C1 segment of cervical spinal cord (tissue), 14 donors: ENCODE measurements at places on chromosomes 3 and 15.

GRCh38 chr3:131427226-131427625, 45.7 kb downstream of the NUDT16 start:
- no peak for DNase-seq

DNA sequence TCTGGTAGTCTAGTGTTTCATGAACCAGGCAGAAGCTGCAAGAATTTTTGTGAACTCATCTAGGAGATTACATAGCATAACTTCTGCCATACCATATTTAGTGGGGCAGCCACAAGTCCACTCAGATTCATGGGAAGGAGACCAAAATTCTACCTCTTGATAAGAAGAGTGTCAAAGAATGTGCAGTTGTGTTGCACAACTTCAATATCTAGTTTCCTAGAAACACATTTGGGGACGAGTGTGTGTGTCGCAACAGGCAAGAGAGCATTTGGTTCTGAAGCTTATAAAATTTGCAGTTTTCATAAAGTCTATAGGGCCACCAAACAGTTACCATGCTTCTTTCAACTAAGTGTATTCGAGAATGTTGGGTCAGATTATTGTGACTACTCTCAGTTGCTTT, 115.3 kb downstream of the KCNH8 start:
- DNase-seq, result no peak

DNA sequence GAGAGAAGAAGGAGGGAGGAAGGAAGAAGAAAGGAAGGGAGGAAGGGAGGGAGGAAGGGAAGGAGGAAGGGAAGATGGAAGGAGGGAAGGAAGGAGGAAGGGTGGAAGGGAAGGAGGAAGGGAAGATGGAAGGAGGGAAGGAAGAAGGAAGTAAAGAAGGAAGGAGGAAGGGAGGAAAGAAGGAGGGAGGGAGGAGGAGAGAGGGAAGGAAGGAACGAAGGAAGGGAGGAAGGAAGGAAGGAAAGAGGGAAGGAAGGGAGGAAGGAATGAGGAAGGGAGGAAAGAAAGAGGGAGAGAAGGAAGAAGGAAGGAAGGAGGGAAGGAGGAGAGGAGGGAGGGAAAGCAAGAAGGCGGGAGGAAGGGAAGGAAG, 31.8 kb upstream of the ALDH1L1 start:
- DNase-seq, result no peak

DNA sequence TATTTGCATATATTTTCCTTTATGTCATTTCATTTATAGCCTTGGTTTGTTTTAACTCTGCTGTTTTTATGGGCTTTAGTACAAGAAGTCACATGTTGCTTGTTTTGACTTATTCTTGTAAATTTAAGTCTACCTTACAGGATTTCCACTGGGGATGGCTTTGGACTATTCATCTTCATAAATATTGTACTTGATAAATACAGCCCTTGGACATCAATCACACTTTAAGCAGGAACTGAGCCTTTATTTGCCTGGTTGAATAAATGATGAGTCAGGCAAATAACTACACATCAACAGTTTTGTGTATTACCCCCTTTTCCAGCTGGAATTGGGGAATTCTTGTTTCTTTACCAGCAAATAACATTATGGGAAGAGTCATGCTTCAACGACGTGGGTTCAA, 286.0 kb downstream of the CNTN3 start:
- no peak for DNase-seq

GRCh38 chr3:159252274-159252673, 450.4 kb downstream of the MFSD1 start:
- DNase-seq, result no peak

- DNase-seq, result no peak
Observed at GRCh38 chr3:159322322-159322939, 520.6 kb downstream of the MFSD1 start.

- DNase-seq, result no peak
Observed at GRCh38 chr3:83065851-83066460, 1304.5 kb upstream of the GBE1 start.

DNA sequence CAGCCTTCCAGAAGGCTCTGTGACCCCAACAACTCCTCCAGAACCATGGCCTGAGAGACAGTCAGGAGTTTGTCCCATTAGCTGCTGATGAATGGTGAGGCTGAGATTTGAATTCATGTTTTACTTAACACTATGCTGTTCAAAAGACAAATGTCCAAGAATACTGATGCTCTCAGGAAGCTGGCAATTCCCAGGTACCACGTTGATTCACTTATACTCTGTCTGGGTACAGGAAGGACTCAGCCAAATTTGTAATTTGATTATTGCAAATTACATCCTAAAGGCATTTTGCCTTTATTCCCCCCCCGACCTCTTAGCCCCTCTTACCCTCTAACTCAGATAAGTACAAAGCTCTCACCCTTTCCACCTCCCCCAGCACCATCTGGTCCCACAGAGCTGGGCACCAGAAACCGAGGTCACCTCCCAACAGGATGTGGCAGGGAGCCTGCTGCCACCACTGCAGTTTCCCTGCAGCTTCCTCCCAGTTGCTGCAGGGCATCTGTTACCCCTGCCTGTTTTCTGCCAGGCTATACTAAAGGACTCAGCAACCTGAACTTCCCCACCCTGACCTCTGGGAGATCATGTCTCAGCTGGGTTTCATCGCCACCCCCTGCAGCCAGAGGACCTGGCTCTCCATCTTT, 33.6 kb downstream of the EAF1 start:
- no peak for DNase-seq

DNA sequence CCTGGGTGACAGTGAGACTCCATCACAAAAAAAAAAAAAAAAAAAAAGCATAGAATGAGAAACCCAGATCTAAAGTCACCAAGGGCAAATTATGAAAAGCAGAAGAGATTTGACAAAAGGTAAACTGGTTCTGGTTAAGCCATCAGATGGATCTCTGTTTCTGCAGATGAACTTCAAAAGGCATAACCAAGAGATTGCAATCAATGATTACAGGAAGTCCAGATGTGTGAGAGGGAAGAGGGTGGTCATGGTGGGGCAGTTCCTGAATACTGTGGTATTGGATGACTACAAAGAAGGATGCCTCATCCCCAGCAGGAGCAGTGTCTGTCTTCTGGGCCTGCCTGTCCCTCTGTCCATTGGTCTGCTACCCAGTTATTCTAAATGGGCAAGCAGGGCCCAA, 3.8 kb downstream of the P4HTM start:
- no peak for DNase-seq

DNA sequence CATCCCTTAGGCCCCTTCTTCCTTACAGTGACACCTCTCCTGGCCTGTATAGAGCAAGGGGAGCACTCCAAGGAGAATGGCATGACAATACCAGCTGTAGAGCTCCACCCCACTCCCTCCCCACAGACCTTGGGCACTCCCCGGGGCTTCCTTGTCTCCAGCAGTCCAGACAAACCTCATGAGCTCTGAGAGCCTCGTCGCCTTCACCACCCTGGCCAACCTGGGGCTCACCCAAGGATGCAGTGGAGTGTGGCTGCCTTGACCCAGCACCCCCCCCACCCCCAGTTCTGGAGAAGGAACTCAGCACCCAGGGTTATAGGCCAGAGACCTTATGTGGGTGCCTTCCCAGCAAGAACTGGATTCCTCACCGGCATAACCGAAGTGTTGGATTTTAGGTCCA, 7.4 kb upstream of the SLCO2A1 start:
- DNase-seq, result no peak

GRCh38 chr15:71708741-71709140, 101.6 kb upstream of the NR2E3 start:
- DNase-seq, result no peak

GRCh38 chr3:131847966-131848510, 186.8 kb downstream of the CPNE4 start:
- no peak for DNase-seq

- DNase-seq, result no peak
Observed at GRCh38 chr15:87850916-87851315, 405.6 kb downstream of the NTRK3 start.

- no peak for DNase-seq
Observed at GRCh38 chr3:70933105-70933810, 620.8 kb upstream of the MDFIC2 start.

DNA sequence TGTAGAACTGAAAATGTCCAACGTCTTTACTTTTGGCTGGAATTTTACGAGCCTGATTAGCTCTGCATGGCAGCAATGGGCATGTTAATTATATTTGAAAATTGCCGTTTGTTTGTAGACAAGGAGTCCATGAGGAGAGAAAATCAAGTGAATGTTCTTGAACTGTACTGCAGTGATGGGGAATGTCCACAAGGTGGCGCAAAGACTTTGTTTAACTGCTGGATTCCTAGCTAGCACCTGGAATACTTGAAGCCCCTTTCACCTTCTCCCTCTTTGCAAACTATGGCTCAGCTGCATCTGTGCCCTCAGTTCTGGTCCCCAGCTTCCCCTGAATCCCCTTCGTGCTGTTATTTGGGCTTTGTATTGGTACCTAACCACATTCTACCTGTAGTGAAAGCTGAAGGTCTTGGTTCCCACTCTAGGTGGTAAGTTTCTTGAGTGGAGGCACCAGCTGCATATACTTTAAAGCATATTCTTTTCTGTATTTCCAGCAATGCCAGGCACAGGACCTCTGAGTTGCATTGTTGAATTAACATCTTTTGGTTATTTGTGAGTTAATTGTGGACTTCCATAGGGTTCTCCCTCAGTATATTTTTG, 25.3 kb downstream of the EXOG start:
- peak; percentile 6 for DNase-seq

DNA sequence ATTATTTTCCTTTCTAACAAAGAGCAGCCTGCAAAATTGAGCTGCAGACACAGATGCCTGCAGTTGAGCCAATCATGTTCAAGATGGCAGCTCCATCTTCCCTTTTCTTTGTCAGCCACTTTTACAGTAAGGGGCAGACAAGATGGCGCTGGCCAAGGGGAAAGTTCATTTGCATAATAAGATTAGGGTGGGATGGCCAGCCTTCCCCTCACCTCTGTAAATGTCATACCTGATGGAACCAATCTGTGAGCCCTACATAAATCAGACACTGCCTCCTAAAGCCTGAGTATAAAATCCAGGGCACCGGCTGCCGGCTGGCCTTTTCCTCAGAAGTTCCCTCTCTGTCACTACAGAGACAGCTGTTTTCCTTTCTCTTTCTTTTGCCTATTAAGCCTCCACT, 15.8 kb downstream of the PATL2 start:
- no peak for DNase-seq

DNA sequence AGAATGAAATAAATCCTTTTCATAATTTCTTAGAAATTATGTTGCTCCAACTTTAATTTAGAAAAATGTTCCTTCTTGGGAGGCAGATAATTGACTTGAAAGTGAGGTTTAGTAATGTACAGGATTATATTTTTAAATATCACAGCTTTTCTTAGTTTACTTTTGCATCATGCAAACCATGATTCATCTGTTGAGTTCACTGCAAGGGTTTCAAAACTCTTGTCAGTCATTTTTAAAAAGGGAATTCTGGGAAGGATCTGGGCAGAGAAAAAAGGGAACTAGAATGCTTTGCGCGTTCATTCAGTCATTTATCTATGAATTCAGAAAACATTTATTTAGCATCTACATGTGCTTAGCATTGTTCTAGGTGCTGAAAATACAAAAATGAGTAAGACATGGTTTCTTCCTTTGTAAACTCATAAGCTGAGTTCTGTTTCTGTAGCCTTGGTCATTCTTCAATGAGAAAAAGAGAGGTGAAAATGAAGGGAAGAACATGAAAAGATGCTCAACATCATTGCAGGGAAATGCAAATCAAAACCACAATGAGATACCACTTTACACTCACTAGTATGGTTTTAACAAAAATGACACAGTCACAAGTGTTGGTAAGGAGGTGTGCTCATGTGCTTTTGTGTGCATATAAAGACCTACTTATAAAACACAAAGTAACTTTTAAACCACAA, 209.1 kb downstream of the NR1D2 start:
- DNase-seq, result no peak

DNA sequence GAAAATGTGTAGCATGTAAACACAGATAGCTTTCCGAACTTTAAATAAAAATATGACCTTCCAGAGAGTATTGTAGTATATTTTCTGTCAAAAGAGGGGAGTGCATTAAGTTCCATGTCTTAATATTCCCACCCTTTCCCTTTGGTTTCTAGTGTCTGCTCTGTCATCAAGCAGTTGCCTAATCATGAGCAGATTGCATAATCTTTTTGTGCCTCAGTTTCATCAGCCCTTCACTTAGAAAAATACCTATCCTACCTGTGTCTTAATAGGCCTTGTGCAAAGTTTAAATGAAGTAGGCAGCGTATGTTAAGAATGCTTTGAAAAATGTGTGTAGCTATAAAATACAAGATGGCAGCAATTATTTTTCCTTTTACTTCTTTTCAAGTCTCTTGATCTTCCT, 52.8 kb downstream of the CALML4 start:
- DNase-seq, result no peak

DNA sequence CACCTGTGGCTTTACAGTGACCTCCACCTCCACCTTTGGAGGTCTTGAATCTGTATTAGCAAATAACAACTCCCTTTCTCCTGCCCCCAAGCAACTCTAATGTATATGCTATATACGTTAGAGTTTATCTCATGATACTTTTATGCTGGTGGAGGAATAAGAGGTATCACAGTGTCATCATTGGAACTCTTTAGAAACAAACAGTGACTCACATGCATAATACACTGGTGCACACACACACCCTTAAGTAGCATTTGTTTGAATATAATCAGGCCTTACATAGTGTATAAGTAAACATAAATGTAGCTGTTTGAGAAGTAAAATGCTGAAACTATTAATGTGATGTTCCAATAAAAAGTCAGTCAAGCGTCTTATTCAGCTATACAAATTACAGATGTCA, 280.2 kb upstream of the C2CD4B start:
- DNase-seq, result no peak

- DNase-seq, result no peak
Observed at GRCh38 chr3:137134431-137134830, 176.6 kb downstream of the IL20RB start.

- no peak for DNase-seq
Observed at GRCh38 chr3:146196789-146197188, 35.8 kb upstream of the PLOD2 start.
